Lower lobe of right lung (tissue), 2 donors: ENCODE measurements at places on chromosomes 4 and X. TPM values are rescaled to one million over a fixed set of nuclear protein-coding genes. Genes with fewer than 3 reads are reported as not detected.

DNA sequence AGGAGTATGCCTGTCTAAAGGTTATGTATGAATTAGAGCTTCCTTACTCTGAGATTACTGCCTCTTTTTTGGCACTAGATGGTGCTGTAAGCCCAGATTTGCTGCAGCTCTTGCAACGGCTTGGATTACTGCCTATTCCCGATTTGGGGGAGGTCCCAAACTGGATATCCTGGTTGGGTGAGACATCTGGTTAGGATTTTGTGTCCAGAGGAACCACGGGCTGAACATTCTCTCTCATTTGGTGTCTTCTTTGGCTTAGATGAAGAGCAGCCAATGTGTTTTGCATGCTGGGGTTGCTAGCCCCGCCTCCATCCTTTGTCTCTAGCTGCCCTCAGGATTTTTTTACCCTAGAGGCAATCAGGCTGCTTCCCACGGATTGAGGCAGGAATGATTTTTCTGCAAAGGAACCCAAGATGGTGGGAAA is 31.9 kb downstream of the F8A1 start:
- DNase-seq, result no peak

Gene RBMXL3
- total RNA-seq, result not detected

Gene BEND4
- 1.3 TPM for total RNA-seq

Gene NXF2B
- 1.0 TPM for total RNA-seq

Gene ZDHHC15
- total RNA-seq, result 1.8 TPM

Gene RPL36A
- 154 TPM for total RNA-seq

Gene AMTN
- total RNA-seq, result not detected

Gene RBPJ
- total RNA-seq, result 118 TPM

Gene NAP1L3
- total RNA-seq, result 0.95 TPM

DNA sequence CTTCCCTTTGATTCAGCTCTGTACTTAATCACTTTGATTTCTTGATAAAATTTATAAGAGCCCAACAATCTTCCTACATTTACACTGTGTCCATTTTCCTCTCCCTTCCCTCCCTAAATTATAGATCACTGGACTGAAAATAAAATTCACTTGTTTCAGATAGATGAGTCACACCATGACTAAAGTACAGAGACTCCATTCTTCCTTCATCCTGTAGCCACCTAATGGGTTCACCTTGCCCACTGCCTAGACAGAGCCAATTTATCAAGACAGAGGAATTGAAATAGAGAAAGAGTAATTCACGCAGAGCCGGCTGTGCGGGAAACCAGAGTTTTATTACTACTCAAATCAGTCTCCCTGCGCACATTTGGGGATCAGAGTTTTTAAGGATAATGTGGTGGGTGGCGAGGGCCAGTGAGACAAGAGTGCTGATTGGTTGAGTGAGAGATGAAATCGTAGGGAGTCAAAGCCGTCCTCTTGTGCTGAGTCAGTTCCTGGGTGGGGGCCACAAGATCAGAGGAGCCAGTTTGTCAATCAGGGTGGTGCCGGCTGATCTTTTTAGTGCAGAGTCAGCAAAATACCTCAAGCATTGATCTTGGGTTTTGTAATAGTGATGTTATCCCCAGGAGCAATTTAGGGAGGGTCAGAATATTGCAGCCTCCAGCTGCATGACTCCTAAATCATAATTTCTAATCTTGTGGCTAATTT is 71.3 kb upstream of the MED14 start:
- no peak for DNase-seq

GRCh38 chr4:41323706-41324105 is 67.0 kb downstream of the UCHL1 start:
- DNase-seq, result no peak

GRCh38 chr4:143085224-143085623 is 99.5 kb upstream of the USP38 start:
- no peak for DNase-seq

GRCh38 chr4:2728221-2728620 is 27.9 kb downstream of the TNIP2 start:
- DNase-seq, result no peak

Gene POLN
- 2.2 TPM for total RNA-seq

GRCh38 chr4:27985522-27985921 is 1124.9 kb downstream of the STIM2 start:
- no peak for DNase-seq

Gene KLHL34
- total RNA-seq, result not detected

DNA sequence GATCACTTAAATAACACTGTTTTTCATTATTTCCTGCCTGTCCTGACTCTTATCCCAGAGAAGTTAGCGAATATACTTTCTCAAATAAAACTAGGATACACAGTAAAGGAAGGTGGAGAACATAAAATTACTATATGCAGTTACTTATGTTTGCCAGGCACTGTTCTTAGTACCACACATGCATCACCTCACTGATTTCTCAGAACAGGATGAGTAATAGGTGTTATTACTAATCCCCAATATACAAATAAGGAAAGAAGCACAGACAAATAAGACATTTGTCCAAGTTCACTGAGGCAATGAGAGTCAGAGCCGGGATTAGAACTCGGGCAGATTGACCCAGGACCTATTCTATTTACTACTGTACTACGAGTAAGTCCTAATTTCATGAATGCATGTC is 91.7 kb downstream of the CORIN start:
- no peak for DNase-seq

- no peak for DNase-seq
Observed at GRCh38 chrX:70174754-70175153, 2.5 kb upstream of the DGAT2L6 start.

DNA sequence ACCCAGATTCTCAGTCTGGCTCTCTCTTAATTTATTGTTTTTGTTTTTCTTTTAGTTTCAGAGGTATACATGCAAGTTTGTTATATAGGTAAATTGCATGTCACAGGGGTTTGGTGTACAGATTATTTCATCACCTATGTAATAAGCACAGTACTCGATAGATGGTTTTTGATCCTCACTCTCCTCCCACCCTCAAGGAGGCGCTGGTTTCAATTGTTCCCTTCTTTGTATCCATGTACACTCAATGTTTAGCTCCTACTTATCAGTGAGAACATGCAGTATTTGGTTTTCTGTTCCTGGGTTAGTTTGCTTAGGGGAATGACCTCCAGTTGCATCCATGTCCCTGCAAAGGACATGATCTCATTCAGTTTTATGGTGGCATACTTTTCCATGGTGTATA is 198.4 kb downstream of the STK32B start:
- no peak for DNase-seq

GRCh38 chrX:120287513-120288112 is 23.6 kb downstream of the TMEM255A start:
- no peak for DNase-seq

GRCh38 chr4:139808381-139808807 is 142.8 kb downstream of the MGST2 start:
- DNase-seq, result no peak

DNA sequence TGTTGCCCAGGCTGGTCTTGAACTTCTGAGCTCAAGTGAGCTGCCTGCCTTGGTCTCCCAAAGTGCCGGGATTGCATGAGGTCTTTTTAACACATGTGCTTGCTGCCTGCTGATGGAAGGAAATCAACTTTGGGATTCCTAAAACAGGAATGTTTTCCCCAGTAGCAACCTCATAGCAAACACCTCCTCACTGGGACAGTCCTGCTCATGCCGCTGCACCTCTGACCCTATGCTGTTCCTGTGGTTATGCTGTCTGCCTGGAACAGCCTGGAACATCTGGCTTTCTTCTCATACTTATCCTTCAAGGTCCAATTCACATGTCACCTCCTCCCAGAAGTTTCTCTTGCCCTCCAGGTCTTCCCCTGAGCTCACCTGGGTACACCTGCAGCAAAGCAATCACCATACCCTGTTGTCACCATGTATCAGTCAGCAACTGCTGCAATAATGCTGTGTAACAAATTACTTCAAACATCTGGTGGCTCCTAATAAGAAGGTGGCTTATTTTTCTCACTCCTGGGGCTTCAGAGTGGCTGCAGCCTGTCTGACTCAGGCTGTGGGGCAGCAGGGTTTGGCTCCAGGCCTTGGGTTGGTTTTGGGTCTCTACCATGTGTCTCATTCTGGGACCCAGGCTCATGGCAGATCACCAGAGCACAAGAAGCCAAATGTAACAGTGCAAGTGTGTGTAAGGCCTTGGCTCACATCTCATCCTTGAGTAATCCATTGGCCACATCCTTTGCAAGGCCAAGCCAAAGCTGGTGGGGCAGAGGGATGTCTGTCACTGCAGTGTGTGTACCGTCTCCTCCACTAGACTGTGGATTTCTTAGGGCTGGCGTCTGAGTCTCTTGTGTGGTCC is 59.4 kb upstream of the SORCS2 start:
- no peak for DNase-seq

Gene SLC4A4
- 18.8 TPM for total RNA-seq

- no peak for DNase-seq
Observed at GRCh38 chr4:10121568-10122208, 5.1 kb upstream of the WDR1 start.

GRCh38 chr4:37666625-37667071 is 19.5 kb downstream of the RELL1 start:
- no peak for DNase-seq

GRCh38 chrX:96373047-96373355 is 311.6 kb upstream of the DIAPH2 start:
- DNase-seq, result no peak

Gene RPS3A
- total RNA-seq, result 1,447 TPM

Gene GYPA
- total RNA-seq, result not detected

GRCh38 chr4:5760936-5761480 is 50.0 kb downstream of the EVC start:
- no peak for DNase-seq

Gene GAGE2A
- not detected for total RNA-seq

- no peak for DNase-seq
Observed at GRCh38 chr4:169906821-169907220, 119.4 kb downstream of the MFAP3L start.

Gene CENPI
- 1.4 TPM for total RNA-seq

Gene CT83
- total RNA-seq, result not detected

DNA sequence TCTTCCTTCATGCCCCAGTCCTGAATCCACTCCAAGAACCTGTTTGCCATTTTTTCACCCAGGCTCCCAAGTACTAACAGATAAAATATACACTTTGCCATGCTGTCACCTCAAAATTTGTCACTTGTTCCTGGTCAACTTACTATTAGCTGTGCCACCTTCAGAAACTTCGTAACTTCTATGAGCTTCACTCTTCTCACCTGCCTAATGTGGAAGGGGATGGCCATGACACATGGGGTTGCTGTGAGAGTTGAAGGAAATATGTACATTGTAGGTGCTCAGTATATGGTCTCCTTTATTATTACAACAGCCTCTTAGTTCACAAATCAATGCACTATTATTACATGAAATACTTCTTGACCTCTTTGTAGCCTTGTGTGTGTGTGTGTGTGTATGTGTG is 10.4 kb downstream of the TMSB4X start:
- DNase-seq, result no peak

Gene CXCL1
- total RNA-seq, result 7.0 TPM

GRCh38 chr4:188092824-188093223 is 16.6 kb downstream of the TRIML2 start:
- DNase-seq, result no peak
